ENCODE measurements at places on chromosomes 13 and 19. TPM values are rescaled to one million over a fixed set of nuclear protein-coding genes. Genes with fewer than 3 reads are reported as not detected.

RASAL3 gene
- 1.0 TPM for polyA plus RNA-seq

ZNF681 gene
- not detected for polyA plus RNA-seq

LILRB5 gene
- not detected for polyA plus RNA-seq

LSM14A gene
- polyA plus RNA-seq: 84.3 TPM

FGF22 gene
- not detected for polyA plus RNA-seq

OR4F17 gene
- polyA plus RNA-seq: not detected

- no peak for DNase-seq
These were observed 12.8 kb upstream of the SELENOW start for GRCh38 chr19:47765523-47766358.

GRCh38 chr19:35908973-35909683 is 1.0 kb upstream of the TYROBP start:
- DNase-seq: no peak

- DNase-seq: no peak
These were observed 12.8 kb upstream of the RASA3 start for GRCh38 chr13:114145256-114145655.

GRCh38 chr13:111941845-111942447 is 125.0 kb upstream of the SOX1 start:
- no peak for DNase-seq

DNA sequence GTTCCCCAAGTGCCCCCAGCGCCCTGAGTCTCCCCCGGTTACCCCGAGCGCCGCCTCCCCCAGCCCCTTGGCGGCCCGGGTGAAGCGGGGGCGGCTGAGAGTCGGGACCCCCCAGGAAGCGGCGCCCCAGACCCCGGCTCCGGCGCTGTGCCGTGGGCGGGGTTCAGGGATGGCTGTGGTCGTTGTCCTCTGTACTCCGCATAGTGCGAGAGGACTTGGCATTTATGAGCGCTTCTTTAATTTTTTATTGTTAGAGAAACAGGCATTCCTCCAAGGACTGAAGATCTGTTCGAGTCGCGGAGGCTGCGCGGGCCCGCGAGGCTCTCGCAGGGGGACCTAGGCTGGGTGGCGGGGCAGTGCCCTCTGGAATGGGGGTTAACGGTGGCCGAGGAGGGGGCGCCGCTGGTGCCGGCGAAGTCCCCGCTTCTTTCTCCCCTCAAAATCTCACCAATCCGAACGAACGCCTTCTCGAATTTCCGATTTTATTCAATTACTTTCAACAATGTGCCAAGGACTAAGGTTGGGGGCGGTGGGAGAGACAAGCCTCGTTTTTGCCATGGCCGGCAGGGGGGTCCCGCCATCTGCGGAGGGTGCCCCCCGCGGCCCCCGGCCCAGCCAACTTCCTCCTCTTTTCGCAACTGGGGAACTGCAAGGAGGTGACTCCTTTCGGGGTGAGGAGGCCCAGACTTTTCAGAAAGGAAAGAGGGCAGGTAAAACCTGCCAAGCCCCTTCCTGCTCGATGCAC is 596 bp upstream of the GJB2 start:
- no peak for DNase-seq

DNA sequence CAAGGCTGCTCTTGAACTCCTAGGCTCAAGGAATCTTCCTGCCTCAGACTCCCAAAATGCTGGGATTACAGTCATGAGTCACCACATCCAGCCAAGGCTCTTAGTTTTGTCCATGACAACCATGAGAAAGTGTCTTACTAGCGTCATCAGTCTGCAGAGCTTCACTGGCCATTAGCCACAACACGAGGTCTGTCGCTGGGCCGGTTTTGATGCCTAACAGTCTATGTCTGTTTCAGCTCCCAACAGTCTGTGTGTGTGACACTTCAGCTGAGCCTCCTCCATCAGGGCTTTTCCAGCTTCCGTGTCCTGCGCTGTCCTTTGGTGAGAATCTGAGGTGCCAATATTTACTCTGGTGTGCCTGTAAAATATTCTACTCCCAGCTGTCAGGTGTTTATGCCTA is 47.6 kb downstream of the CEP89 start:
- no peak for DNase-seq

GRCh38 chr19:7636317-7636690 is 606 bp upstream of the STXBP2 start:
- no peak for DNase-seq

Measured in muscle of arm (tissue), 14 donors.